ENCODE measurements at places on chromosomes 16 and 17.

- DNase-seq: no peak
These were observed 2.4 kb downstream of the DHRS7B start for GRCh38 chr17:21129023-21129681.

DNA sequence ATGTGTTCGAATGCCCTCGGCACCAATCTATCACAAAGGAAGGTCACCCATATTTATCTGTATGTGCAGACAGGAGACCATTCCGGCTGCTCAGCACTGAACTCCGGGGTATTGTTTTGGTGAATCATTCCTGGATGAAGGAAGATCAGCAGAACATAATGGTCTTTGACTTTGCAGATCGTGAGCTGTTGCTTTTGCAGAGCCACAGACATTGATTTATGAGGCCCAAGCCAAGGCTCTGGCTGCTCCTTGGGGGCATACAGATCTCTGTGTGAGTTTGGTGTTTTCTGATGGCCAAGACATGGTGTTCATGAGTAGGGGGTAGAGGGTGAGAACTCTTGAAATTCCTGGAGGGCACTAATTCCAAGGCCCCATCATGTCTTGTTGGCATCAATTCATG, 458.8 kb upstream of the HSBP1 start:
- no peak for DNase-seq

- DNase-seq: no peak
These were observed 18.9 kb upstream of the MYH10 start for GRCh38 chr17:8649157-8650118.

GRCh38 chr17:43573579-43574321, 27.6 kb upstream of the ETV4 start:
- no peak for DNase-seq

- DNase-seq: no peak
These were observed 15.1 kb downstream of the GSDMB start for GRCh38 chr17:39903158-39903884.

DNA sequence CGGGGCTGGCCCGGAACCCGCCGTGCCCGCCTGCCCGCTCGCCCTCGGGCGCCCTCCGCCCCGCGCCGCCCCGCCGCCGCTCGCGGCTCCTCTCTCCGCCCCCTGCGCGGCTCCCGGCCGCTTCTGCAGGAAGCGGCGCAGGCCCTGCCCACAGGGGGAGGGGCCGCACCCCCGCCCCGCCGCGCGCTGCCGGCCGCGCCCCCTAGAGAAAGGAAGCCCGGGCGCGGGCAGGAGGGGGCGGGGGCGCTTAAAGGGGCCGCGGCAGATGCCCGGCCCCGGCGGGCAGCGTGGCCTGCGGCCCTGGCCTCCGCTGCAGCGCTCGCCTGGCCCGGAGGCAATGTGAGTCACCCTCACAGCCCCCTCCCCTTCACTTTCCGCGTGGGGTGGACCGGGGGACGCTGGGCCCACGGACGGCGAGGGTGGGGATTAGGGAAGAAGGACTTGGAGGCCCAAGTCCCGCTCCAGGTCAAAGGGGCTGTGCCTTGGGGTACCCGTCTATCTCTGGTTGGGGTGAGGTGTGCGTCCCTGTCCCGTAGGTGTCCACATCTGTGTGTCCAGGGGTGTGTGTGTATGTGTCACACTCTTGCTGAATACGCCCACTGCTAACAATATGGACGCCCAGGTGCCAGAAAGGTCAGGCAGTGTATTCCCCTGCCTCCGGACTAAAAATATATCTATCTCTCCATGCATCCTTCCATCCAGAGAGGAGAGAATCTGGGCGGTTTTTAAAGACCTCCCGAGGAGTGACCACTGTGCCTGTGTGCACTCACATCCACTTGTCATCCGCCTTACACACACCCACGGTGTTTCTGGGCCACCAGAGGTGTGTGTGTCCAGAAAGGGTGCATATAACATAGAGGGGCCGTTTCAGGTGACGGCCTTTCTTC, at the start of gene GIT1:
GIT1 (minus strand) TSS at position 125 of the 887 bp plus-strand sequence. CDS start 270 bp downstream, outside the sequence.
- peak; percentile 87 for DNase-seq

GRCh38 chr16:27728691-27729090, 178.7 kb downstream of the KATNIP start:
- no peak for DNase-seq

- no peak for DNase-seq
These were observed 265.1 kb downstream of the NTN1 start for GRCh38 chr17:9286434-9286833.

GRCh38 chr17:68387435-68388218, 69.7 kb downstream of the WIPI1 start:
- no peak for DNase-seq

- no peak for DNase-seq
These were observed 5.0 kb upstream of the KRT19 start for GRCh38 chr17:41532947-41533570.

- no peak for DNase-seq
These were observed 15.3 kb downstream of the MNT start for GRCh38 chr17:2385240-2386210.

DNA sequence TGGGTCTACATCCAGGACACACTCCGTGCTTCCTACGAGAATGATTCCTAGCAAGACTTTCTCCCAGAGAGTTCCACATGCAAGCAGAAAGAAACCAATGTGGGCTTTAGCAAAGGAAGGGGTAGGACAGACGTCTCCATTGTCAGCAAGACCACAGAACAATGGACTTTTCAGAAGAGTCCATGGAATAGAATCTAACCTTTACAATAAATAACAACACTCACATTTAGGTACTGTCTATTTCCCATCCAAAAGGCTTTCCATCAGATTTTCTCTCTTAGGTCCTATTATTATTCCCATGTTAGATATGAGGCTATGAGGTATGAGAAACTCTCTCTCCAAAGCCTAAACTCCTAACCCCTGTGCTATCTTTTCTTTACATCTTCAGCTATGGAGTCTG, 360.9 kb downstream of the GRIN2A start:
- DNase-seq: no peak

- DNase-seq: no peak
These were observed 6.7 kb upstream of the ADGRG1 start for GRCh38 chr16:57621521-57622271.

DNA sequence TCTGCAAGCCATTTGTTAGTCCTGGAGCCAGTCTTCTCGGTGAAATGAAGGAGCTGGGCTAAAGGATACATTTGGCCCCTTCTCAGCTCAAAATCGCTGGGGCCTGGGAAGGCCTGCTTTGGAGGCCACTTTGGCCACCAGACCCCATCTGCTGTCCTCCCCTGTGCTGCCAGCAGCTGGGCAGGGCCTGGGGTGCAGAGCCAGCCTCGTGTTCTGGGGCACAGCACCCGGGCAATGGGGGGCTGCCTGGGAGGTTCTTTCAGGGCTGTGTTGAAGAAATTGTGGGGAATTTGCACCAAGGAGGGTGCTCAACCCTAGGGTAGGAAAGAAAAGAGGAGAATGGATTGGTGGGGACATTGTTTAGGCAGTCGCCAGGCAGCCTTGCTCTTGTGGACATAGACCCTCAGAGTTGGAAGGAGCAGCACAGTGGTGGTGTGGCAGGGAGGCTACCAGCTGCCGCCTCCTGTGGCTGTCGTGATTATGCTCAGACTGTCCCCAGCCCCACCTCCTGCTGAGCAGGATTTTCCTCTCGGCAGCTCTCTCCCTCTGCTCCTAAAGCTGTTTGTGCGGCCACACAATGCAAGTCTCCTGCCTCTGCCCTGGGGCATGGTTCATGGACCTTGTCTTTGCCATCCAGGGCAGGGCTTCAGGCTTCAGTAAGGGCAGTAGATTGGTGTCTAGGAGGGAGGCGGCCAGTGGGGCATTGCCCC, 174.8 kb downstream of the NTN1 start:
- DNase-seq: no peak

- peak; percentile 90 for DNase-seq
These were observed 1.6 kb downstream of the PITPNC1 start for GRCh38 chr17:67378454-67379250.

- no peak for DNase-seq
These were observed 24.2 kb downstream of the CRISPLD2 start for GRCh38 chr16:84844049-84844350.

GRCh38 chr17:43183921-43184320, 12.9 kb downstream of the NBR1 start:
- no peak for DNase-seq

- no peak for DNase-seq
These were observed 346.6 kb upstream of the SALL1 start for GRCh38 chr16:51497541-51498211.

- no peak for DNase-seq
These were observed 1.8 kb upstream of the TENT4B start for GRCh38 chr16:50151322-50151721.

- DNase-seq: no peak
These were observed 163.6 kb downstream of the HS3ST3A1 start for GRCh38 chr17:13437966-13438779.

- DNase-seq: no peak
These were observed 110.0 kb upstream of the PSMD7 start for GRCh38 chr16:74186561-74186971.

Measured in H1 (cell line).